ENCODE measurements at places on chromosomes 13 and 19.

GRCh38 chr13:23447927-23448326 lies 14.4 kb upstream of the SACS start:
- DNase-seq, result no peak

GRCh38 chr13:37277435-37278144 lies 172.1 kb upstream of the CSNK1A1L start:
- DNase-seq, result no peak

GRCh38 chr19:2837430-2837829 lies 3.8 kb upstream of the ZNF555 start:
- DNase-seq, result no peak

- DNase-seq, result no peak
These were observed 27.9 kb downstream of the UGGT2 start for GRCh38 chr13:96025283-96025682.

GRCh38 chr19:52237771-52238400 lies 31.5 kb upstream of the ZNF766 start:
- peak; percentile 28 for DNase-seq

GRCh38 chr13:110687736-110688135 lies 18.2 kb downstream of the CARS2 start:
- DNase-seq, result no peak

DNA sequence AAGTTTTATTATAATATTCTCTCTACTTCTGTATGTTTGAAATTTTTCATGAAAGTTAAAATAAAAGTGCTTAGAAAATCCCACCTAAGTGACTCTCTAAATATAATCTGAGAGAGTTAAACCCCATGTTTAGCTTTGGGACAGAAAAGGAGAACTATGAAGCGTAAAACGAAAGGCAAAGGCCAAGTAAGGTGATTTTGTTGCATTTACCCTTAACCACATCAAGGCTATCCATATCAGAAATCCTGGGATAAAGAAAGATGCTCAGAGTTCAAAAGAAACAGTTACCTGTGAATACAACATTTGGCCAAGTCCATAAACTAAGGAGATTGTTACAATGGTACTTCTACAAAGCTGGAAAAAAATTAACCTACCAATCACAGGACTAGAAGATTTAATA lies 31.3 kb downstream of the UBL3 start:
- no peak for DNase-seq

All from stimulated activated CD8-positive, alpha-beta memory T cell treated with anti-CD3 and anti-CD28 coated beads, Interleukin-15, amount 100 ng/mL, for 48 hours (primary cell).